ENCODE measurements at places on chromosomes 16 and 17.

DNA sequence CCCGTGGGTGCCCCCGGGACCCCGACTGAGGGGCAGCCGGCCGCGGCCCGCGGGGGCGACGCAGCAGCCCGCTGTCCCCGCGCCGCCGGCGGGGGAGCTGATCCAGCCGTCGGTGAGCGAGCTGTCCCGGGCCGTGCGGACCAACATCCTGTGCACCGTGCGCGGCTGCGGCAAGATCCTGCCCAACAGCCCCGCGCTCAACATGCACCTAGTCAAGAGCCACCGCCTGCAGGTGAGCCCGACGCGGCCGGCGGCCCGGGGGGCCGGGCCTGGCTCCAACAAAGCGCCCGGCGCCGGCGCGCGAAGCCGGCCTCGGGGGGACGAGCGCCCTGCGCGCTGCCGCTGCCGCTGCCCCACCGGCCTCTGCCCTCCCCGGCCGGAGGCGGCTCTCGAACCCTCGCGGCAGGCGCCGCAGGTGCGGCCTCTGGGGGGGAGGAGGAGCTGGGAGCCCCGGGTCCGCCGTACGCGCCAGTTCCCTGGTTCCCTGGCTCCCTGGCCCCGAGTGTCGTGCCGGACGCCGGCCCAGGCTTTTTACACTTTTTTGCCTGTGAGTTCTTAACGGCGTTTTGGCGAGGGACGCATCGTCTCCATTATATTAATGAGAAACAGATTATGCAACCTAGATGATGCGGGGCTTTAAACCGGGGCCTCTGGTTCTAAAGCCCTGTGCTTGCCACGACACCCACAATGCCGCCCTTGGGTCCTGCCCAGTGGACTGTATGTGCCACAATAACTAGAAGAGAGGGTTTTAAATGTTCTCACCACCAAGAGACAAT is 521 bp downstream of the ATMIN start:
- peak; percentile 11 for DNase-seq

GRCh38 chr16:58044266-58045019 is 18.9 kb downstream of the MMP15 start:
- no peak for DNase-seq

GRCh38 chr17:50922721-50923405 is 56.7 kb upstream of the TOB1 start:
- DNase-seq: no peak

DNA sequence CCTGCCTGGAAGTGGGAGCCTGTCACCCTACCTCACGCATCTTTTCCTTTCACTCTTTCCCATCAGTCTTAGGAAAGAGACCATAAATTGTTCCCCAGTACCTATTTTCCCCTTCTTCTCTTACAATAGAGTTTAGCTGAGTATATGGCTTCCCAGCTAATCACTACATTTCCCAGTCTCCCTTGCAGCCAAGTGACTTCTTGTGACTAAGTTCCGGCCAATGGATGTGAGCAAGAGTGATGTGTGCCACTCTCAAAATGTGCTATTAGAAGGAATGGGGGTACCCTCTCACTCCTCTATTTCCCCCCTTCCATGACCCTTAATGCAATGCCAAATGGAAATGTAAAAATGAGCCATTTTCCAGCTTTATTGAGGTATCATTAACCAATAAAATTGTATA is 8.2 kb upstream of the PYY start:
- no peak for DNase-seq

DNA sequence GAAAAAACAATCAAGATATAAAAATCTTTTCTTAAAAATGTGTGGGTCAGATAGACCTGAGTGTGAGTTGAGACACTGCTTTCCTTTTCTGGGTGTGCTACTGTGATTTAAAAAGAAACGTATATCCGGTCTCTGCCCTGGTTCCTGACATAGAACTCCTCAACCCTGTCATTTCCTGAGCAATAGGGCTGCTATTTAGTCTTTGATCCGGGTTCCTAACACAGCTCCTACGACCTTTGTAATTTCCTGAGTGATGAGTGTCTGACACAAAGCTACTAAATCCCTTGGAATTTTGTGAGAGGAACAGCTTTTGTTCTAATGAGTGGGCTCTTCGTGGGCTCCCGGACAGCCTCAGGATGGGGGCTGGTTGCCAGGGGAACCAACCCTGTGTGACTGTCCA is 93.9 kb upstream of the FA2H start:
- peak; percentile 48 for DNase-seq

DNA sequence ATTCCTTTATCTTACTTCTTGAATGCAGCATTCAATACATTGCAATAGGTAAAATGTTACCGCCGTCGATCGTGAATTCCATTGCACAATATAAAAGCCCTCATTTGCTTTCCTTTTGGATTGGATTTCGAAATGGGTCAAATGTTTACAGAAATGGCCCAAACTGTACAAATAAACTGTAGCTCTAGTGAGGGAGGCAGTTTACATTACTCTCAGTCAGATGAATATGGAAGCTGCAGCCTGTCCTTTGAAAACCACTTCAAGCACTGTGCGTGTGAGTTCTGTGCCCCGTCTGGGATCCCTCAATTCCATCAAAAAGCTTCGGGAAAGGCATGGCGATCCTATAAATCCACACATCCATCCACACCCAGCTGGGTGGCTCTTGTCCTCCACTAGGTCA is 258.6 kb upstream of the FOXF1 start:
- DNase-seq: peak; percentile 89

DNA sequence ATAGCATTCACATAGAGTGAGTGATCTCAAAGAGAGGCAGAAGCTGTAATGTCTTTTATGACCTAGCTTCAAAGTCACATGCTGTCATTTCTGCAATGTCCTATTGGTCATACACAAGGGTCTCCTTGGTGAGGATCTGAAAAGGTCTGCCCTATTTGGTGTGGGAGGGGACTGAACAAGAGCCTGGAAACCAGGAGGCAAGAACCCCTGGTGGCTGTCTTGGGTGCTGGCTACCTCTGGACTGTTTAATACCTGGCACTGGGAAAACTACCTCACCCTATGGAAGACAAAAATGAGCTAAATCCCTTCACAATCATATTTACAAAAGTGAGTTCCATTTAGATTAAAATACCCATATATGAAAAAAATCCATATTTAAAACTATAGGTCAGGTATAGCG is 9.0 kb downstream of the KCTD13 start:
- no peak for DNase-seq

DNA sequence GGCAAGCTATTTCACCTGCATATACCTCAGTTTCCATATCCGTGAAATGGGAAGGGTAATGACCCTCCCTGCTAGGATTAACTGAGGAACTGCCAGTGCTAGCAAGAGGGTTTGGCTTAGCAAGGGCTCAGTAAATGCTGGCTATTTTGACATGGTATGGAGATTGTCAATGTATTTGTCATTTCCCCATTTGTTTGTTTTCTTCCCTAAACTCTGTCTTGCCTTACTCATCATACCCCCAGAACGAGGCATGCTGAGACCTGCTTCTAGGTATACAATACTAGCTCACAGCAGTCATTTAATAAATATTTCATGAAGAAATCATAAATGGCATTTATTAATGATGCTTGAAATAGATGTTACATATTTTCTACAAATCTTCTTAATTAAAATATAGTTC is 124.0 kb downstream of the DYNLRB2 start:
- no peak for DNase-seq

GRCh38 chr17:29930409-29931010 is 482 bp upstream of the SSH2 start:
- DNase-seq: peak; percentile 41

- no peak for DNase-seq
Observed at GRCh38 chr16:27458258-27458657, 56.3 kb downstream of the IL21R start.

GRCh38 chr16:87250431-87250960 is 66.7 kb downstream of the C16orf95 start:
- no peak for DNase-seq

GRCh38 chr17:44776628-44777393 is 18.0 kb downstream of the ADAM11 start:
- DNase-seq: no peak

- no peak for DNase-seq
Observed at GRCh38 chr17:78316115-78316866, 43.6 kb downstream of the SOCS3 start.

DNA sequence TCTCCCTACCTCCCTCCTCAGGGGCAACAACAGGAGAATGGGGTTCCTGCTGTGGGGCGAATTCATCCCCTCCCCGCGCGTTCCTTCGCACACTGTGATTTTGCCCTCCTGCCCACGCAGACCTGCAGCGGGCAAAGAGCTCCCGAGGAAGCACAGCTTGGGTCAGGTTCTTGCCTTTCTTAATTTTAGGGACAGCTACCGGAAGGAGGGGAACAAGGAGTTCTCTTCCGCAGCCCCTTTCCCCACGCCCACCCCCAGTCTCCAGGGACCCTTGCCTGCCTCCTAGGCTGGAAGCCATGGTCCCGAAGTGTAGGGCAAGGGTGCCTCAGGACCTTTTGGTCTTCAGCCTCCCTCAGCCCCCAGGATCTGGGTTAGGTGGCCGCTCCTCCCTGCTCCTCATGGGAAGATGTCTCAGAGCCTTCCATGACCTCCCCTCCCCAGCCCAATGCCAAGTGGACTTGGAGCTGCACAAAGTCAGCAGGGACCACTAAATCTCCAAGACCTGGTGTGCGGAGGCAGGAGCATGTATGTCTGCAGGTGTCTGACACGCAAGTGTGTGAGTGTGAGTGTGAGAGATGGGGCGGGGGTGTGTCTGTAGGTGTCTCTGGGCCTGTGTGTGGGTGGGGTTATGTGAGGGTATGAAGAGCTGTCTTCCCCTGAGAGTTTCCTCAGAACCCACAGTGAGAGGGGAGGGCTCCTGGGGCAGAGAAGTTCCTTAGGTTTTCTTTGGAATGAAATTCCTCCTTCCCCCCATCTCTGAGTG is 5.9 kb upstream of the LASP1NB start:
- DNase-seq: no peak

DNA sequence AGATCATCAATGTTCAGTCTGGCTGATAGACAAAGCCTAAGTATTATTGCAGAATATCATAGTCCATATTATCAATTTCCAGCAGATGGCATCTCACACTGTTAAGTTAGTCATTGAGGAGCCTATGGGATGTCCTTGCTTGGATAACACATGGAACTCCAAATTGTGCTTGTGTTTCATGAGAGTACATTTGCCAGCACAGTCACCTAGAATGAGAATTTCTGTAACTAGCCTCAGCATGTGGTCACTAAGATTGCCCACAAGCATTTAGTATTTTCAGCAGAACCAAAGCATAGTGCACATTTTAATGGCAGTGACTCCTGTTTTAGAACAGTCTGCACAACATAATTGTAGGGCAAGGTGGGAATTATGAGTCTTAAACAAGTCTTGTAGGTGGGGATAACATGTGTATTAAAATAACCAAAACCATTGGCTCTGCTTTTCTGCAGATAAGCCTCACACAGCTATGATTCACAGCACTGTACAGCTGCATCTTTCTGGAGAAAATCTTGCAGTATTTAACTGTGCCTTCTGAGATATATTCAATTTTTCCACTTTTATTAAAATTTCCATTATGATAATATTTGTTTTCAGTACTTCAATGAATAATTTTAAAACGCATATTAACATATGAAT is 882.8 kb upstream of the SOX9 start:
- DNase-seq: peak; percentile 53

GRCh38 chr16:28835864-28836760 is 10.0 kb downstream of the TUFM start:
- DNase-seq: no peak

DNA sequence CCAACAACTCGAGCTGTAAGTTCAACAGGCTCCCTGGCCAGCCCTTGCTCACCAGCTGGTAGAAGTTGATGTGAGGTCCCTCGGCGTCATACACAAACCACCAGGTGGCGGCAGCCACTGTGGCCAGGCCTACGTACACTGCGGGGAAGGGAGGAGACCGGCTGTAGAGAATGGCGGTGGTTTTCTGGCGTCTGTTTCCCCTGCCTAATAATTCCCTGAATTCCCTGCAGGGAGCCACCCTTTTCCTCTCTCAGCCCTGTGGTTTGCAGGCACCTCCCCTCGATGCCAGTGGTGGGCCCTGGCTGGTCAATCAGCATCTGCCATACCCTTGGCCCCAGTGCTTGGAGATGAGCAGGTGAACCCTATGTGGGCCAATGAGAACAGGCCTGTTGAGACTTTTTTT is 18.9 kb upstream of the P2RX1 start:
- DNase-seq: peak; percentile 72

GRCh38 chr17:65231662-65232335 is 94.6 kb downstream of the RGS9 start:
- DNase-seq: peak; percentile 88

DNA sequence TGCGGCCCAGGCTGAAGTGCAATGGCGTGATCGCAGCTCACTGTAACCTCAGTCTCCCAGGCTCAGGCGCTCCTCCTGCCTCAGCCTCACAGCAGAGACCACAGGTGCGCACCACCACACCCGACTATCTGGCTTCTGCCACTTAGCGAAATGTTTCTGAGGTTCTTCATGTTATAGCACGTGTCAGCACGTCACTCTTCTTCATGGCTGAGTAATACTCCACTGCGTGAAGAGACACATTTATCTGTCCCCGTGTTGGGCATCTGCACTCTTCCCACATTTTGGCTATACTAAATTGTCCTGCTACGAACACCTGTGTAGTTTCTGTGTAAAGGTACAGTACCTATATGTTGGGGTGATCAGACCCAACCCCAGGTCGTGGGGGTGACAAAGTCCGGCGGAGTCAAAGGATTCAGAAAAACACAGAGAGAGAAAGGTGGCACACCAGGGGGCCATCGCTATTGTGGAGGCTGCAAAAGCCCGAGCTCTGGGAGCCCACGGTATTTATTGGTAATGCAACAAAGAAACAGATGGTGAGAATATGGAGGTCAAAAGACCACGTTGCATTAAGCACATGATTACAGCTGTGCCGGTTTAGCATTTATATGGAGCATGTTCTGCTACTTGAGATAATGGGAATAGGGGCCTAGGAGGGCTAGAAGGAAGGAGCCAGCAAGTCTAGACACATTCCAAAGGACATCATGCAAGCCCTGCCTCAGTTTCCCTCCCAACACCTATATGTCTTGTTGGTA is 851 bp upstream of the DPEP1 start:
- no peak for DNase-seq

DNA sequence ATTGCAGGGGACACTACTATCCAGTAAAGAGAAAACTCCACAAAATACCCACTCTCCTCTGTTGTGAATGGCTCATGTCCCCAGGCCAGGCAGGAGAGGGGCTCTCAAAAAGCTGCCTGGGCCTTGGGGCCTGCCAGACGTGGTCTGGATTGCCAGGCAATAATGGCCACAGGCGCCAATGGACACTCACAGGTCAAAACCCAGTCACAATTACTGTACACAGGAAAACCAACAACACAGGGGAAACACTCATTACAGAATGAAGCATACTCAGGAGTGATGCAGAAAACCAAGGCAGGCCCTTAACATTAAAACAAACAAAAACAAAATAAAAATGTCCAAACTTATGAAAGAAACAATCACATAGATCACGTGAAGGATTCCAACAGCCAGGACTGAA is 35.1 kb upstream of the SREBF1 start:
- no peak for DNase-seq

GRCh38 chr17:51740531-51740930 is 418.0 kb downstream of the CA10 start:
- no peak for DNase-seq
